ENCODE measurements at places on chromosomes 16 and 17. TPM values are rescaled to one million over a fixed set of nuclear protein-coding genes. Genes with fewer than 3 reads are reported as not detected.
A peak's percentile ranks its signal among the peaks of the same experiment; 100 is the strongest.

DNA sequence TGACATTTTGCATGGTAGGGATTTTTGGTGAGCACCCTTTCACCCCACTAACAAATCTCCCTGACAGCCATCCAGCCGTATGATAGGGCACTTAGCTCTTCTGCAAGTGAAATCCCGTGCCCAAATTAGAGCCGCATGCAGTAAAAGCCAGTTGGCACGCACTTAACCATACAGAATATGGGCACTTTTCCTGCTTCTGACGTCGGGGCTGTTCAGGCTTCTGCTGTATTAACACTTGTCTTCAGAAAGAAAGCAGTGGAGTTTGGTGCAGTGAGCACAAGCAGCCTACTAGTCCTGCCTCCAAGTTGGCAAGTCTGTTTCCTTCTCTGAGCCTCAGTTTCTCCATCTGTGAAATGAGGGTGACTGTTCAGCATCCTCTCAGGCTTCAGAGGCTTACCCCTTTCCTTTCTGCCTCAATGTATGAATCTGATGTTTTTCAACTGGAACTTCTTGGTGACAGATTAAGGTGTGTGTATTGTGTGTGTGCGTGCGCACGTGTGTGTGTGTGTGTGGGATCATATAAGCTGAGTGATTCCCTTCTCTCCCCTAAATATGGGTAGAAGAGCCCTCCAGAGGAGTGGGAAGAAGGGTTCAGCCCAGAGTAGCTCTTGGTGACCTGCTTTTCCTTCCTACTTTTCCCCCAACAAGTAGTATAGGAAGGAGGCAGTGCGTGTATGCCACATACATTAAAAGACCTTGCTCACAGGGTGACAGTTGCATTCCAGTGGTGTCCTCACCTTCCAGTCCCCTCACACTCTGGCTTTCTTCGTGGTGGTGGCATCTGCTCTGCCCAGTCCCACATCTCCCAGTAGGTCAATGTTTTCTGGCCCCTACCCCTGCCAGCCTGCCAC lies 19.0 kb downstream of the IGF2BP1 start:
- DNase-seq: no peak

GRCh38 chr16:85269165-85269564 lies 156.9 kb upstream of the CIBAR2 start:
- no peak for DNase-seq

GRCh38 chr16:30844671-30845449 lies 49.0 kb downstream of the BCL7C start:
- DNase-seq: peak; percentile 88

- no peak for DNase-seq
Measured at GRCh38 chr17:21167303-21167702, 40.5 kb downstream of the DHRS7B start.

Gene IGSF6
- not detected for total RNA-seq

- no peak for DNase-seq
Measured at GRCh38 chr17:7176841-7177190, 2.4 kb downstream of the ASGR1 start.

Gene HOXB1
- not detected for total RNA-seq

Gene KRT39
- total RNA-seq: not detected

DNA sequence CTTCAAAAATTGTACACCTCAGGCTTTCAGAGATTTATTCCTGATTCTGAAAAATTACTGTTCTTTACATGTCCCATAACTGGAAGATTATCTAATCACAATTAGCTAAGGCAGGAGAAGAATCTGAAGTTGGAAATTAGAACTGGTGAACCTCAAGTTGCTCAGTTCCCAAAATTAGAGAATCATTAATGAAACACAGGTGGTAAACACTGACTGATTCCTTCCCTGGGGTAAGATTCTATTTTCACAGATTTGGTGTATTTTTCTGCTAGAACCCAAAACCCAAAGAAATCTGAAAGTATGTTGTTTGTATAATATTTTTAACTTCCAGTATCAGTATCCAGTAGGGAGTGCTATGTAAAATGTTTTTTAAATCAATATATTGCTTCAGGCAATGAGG lies 25.7 kb downstream of the PHKB start:
- DNase-seq: no peak

DNA sequence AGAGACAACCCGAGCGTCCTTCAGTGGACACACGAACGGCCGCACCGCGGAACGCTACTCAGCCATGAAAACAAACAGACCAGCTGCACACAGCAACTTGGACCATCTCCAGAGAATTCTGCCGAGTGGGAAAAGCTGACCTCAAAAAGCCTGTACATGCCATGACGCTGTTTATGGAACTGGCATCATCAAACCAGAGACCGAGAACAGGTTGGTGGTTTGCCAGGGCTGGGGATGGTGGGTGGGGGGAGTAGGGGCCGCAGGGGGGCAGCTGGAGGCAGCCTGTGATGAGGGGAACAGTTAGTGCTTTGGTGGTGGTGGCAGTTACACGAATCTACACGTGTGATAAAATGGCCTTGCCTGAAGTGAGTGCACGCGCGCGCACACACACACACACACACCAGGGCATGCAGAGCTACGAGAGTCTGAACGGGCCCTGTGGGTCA lies 169.8 kb downstream of the LAT start:
- no peak for DNase-seq

DNA sequence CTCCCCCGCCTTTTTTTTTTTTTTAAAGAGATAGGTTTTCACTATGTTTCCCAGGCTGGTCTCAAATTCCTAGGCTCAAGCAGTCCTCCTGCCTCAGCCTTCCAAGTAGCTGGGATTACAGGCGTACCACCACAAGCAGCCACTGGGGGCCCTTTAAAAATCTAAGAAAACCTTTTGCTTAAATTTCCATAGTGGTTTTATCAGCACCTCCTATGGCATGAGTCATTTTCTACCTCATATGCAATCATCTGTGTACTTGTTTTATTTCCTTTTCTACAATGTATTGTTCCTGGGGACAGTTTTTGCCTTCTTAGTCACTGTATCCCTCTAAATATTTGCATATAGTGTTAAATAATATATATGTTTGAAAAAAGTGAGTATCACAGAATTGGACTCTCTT lies 29.2 kb downstream of the GNA13 start:
- DNase-seq: peak; percentile 75

DNA sequence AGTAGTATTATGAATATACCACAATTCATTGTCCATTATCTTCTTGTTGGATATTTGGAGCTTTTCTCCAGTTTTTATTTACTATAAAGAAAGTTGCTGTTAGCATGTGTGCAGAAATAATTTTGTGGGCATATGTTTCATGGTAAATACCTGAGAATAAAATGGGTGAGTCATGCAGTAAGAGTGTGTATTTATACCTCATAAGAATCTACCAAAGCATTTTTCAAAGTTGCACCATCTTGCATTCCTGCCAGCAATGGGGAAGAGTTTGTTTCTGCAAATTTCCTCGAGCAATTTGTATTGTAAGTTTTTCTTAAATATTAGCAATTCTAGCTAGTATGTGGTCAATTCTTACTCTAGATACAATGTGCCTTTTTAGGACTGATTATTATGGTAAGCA lies 7.9 kb upstream of the MON1B start:
- DNase-seq: peak; percentile 41

DNA sequence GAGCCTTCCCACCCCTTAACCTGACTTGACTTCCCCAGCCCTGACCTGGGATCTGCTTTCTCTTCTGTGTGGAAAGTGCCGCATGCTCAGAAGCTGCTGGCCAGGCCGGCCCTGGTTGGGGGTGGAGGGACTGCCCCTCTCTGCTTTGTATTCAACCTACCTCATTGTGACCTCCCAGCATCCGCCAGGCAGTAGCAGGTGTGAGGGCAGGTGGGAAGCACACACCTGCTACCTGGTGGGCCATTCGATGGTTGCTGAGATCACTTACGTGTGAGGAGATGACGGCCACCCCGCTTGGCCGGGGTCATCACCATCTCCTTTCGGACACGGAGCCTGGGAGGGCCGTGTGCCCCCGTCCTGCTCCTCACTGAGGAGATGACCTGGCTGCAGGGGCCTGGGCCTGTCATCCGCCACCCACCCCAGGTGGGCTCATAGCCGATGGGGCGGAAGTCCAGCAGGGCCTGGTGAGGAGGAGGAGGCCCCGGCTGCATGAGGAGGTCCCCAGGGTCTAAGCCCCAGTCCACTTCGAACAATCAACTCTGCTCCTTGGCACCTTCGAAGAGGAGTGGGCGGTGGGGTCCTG lies 7.1 kb downstream of the CPNE7 start:
- no peak for DNase-seq

GRCh38 chr16:84933774-84934631 lies 77.3 kb downstream of the ZDHHC7 start:
- DNase-seq: peak; percentile 58

GRCh38 chr16:74625500-74626350 lies 18.8 kb upstream of the GLG1 start:
- no peak for DNase-seq

Gene HIGD1B
- total RNA-seq: not detected

GRCh38 chr16:47928008-47928407 lies 227.8 kb downstream of the ABCC12 start:
- DNase-seq: peak; percentile 51

DNA sequence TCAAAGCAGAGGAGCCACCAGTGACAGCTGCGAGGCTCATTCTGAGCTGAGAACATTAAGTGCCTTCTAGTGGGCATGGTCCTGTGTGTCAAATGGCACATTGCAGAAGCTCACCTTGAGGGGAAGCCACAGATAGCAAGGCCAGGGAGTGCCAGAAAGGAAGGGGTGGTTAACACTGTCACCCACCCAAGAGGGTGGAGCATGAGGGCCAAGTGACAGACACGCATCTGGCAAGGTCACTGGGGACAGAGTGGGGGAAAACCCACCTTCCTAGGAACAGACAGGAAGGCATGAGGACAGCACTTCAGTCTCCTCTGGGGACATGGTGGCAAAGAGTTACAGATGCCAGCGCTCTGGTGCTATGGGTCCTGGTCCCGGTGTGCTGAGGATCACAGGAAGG lies 22.1 kb downstream of the NUBP1 start:
- no peak for DNase-seq

GRCh38 chr16:56792967-56793366 lies 63.0 kb downstream of the NUP93 start:
- DNase-seq: no peak

- DNase-seq: peak; percentile 67
Measured at GRCh38 chr17:55062921-55063320, 94.4 kb downstream of the STXBP4 start.

DNA sequence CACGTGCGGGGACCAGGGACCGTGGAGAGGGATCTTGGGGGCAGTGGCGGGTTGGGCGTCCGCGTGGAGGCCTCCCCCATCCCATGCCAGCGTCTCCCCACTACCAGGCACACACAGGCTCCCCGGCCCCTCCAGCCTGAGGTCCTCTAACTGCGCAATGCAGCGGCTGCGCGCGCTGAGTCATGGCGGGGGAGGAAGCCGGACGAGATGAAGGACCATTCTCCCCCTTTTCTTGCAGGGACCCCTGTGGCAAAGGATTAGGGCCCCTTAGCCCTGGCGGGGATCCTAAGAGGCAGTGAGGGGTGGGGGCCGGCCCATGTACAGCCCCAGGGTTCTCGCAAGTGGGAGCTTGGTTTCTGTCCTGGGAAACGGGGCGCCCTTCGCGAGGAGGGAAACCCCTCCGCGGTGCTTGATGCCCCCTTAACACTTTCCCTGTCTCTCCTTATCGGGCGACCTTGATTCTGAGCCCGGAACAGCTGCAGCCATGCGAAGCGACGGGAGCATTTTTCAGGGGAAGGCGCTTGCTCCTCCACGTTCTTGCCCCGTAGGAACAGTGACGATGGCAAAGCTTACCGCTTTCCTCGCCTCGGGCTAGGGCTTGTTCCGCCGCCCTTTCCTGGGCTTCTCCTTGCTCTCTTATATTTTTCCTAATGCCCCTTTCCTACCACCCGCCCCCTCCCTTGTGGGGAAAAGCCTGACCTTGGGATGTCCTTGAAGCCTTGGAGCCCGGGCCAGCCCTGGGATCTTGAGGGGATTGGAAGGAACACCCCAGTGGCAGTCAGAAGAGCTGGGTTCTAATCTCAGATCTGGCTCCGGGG lies 592 bp downstream of the ALDOA start:
- peak; percentile 61 for DNase-seq

DNA sequence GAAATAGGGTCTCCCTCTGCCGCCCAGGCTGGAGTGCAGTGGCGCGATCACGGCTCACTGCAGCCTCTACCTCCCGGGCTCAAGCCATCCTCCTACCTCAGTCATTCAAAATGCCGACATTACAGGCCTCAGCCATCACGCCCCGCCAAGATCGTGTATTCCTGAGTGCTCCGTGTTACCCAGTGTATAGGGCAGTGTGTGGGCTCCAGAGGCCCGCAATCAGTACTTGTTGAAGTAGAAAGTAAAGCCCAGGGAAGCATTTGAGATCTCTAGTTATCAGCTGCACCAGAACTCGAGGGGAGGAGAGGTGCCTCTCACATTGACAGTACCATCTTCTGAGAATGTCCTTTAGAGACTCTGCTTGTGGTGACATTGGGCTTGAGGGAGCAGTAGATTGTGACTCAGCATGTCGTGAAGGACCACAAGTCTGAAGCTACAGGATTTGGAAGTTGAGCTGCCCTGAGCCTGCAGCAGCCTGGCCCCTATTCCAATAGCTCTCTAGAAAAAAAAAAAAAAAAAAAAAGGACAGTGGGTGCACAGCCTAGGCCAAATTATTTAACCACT lies 1.1 kb upstream of the PRPSAP1 start:
- peak; percentile 49 for DNase-seq

GRCh38 chr17:17855976-17856375 lies 19.2 kb upstream of the SREBF1 start:
- DNase-seq: no peak

- DNase-seq: no peak
Measured at GRCh38 chr16:83586036-83586435, 221.7 kb upstream of the HSBP1 start.

GRCh38 chr17:27600471-27600870 lies 30.5 kb upstream of the LGALS9 start:
- peak; percentile 67 for DNase-seq

GRCh38 chr16:75116081-75116910 lies at the start of gene LDHD:
Gene LDHD, minus strand, starts transcription at chr16:75116780. Its CDS starts 60 bp downstream, at chr16:75116720.
- DNase-seq: peak; percentile 71

Gene GRAP
- total RNA-seq: 0.07 TPM

GRCh38 chr16:12558641-12559040 lies 245.0 kb downstream of the CPPED1 start:
- DNase-seq: no peak

DNA sequence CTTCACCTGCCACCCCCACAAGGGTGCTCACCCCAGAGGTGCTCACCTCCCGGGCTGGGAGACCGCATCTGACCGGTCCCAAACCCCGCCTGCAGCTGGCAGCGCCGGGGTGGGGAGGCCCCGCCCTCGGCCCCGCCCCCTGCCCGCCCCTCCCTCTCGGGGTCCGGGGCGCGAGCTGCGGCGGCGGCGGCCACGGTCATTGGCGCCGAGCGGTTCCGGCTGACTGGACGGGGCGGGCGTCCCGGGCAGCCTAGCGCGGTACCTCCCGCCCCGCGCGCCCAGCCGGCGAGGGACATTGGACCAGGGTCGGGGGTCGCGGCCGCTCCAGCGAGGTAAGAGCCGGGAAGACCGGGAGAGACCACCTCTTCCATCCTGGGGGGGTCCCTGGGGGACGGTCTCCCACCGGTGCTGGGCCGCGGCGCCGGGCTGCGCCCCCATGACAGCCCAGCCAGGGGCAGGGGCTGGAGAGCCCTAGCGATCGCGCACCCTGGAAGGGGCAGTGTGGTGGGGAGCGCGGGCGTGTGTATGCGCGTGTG lies at the start of gene CACNG5:
Gene CACNG5, plus strand, starts transcription at position 199 of the 536 bp plus-strand sequence. CDS start 42,216 bp downstream, outside the sequence.
- DNase-seq: no peak

All from M059J (cell line).